T1000 (cell line): ENCODE measurements at places on chromosomes 7 and 10.

DNA sequence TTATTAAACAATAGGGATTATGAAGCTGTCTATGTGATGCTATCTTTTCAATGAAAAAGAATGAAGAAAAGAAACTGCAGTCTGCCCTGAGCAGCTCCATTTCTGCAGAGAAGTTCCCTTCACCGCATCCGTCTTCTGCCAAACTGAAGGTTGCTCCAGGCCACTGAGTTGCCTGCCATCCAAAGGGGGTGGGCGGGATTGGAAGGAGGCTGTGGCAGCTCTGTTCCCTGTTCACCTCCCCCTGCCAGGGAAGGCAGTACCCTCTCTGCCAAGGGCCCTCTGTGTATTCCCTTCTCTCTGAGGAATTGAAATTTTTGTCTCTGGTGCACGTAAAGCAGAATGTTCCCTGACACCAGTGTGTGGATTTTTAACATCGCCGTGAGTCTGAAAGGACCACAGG is 243.1 kb upstream of the GHITM start:
- DNase-seq: no peak

DNA sequence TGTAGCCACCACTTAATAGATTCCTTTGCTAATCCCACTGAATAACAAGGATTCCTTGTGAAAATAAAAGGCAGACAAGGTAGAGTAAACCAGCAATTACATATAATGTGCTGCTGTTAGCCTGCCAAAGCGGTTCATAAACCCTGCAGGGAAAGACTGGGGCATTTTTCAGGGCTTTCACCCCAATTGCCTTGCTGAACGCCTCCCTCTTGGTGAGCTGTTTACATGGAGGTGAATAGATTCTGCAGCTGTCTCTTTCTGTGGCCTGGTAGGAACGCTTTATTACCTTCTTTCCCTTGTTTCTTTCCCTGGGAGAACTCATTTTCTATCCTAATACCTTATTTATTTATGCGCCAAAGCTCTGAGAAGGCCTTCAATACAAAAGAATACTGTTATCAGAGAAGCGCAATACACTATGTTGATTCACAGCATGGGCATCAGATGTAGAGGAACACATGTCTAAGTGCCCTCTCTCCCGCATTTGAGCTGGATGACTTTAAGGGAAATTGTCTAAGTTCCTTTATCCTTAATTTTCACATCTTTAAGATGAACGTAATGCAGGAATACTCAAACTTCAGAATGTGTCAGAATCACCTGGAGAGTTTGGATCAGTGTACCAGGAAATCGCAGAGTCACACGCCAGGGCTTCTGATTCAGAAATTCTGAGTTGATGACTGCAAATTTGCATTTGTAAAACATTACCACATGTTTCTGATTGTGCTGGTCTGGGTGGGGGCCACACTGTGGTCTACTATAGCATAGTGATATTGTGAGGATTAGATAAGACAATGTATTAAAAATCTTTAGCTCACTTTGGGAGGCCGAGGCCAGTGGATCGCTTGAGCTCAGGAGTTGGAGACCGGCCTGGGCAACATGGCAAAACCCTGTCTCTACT is 1203.8 kb downstream of the SORCS3 start:
- DNase-seq: no peak

DNA sequence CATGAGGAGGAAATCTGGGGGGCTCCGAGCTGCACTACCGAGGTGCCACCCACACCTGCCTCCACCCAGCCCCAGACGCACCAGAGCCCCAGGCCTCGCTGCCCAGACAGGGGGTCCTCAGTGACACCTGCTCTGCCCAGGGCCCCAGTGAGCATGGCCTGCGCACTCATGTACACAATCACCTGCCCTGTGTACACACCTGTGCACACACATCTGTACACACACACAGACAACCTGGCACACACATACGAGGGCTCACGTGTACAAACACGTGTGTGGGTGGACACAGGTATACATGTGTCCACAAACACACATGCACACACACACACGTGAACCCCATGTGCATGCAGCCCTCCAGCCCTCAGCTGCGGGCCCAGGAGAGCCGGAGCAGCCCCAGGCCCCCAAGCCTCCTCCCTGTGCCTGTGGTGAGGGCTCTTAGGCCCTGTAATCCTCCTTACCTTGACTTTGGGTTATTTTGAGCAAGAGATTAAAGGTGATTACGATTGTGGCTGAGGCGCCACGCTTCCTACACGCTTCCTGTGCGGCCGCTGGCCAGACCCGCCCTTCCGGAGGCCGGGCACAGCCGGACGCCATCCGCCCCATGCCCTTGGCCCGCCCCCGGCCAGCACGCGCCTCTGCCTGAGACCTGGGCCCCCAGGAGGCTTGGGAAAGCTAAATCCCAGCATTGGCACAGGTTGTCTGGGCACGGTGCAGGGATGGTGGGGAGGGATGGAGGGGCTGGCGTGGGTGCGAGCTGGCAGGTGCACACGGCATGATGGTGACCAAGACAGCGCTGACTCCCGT is 71.9 kb downstream of the ELFN1 start:
- no peak for DNase-seq

- no peak for DNase-seq
These were observed 11.0 kb downstream of the TWIST1 start for GRCh38 chr7:19106241-19107080.

GRCh38 chr10:12710594-12711349 is 290.7 kb downstream of the CCDC3 start:
- DNase-seq: peak; percentile 100

DNA sequence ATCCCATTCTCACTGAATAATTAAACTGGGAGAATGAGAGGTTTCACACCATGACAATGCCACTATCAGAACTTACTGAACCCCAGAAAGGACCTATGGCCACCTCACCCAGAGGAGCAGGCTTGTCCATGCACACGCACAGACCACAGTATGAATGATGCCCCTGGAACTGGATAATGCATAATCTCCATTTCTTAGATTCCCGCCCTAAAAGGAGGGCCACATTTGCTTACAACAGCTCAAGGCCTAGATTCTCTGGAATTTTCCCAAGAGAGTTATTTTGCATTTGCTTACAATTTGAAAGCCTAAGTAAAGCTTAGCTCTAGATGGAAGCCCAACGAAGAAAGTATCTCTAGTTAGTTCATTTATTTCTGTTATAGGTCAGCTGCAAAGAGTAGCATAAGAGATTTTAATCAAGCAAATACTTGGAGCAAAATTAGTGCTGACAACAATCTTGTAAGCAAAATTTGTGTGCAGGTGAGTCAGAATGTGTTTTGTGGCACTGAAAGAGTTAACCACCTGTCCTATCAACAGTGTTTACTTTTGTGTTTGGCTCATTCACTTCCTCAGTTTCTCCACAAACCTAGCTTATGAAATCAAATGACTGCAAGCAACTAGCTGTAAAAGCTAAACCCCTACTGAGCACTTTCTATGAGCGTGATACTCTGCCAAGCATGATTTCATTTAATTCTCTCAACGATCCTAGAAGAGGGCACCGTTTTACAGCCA is 32.1 kb downstream of the ELMO1 start:
- DNase-seq: no peak

- no peak for DNase-seq
These were observed 8.1 kb downstream of the CYP26A1 start for GRCh38 chr10:93081834-93082233.

- no peak for DNase-seq
These were observed 131.4 kb downstream of the PLXDC2 start for GRCh38 chr10:19947656-19948055.

- no peak for DNase-seq
These were observed 5.4 kb downstream of the TFEC start for GRCh38 chr7:116024826-116025809.

DNA sequence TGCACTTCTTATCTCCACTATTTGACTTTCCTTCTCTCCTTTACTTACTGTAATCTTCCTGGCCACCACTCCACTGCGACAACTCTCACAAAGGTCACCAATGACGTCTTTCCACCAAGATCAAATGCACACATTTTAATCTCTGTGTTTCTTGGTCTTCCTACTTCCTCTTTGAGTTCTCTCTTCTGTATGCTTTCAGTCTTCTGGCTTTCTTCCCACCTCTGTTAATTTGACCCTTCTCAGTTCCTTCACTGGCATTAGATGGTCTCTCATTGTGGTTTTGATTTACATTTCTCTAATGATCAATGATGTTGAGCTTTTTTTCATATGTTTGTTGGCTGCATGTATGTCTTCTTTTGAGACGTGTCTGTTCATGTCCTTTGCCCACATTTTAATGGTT is 31.9 kb downstream of the FAM107B start:
- no peak for DNase-seq

DNA sequence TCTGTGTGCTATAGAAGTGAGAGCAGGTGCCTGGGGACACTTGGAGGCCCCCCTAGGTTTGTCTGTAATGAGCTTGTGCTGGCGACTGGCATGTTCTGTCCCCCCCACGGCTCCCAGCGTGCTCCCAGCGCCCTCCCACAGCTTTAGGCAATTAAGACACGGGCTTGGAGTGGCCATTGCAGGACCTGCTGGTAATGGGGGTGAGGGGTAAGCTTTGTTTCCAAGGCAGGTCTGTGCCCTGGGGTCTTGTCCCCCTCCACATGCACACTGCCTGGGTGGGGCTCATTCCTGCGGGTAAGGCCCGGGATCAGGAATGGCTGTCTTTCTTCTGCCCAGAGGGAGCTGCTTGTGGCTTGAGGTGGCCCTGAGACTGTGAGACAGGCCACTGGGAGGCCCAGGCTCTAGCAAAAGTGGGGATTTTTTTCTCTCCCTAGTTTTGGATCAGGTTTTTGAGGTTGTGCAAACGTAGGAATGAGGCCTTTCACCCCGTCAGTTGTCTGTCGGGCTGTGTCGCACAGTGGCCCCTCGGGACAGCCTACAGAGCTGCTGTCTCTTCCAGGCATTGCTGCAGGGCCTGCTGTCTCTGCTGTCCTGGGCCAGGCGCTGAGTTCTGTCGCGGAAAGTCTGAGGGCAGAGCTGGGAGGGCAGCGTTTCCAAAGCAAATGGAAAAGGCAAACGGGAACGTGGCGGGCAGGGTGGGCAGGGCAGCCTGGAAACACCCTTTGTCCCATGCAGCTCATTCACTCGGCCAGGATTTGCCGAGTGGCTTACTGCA is 107.4 kb downstream of the LHPP start:
- DNase-seq: no peak

DNA sequence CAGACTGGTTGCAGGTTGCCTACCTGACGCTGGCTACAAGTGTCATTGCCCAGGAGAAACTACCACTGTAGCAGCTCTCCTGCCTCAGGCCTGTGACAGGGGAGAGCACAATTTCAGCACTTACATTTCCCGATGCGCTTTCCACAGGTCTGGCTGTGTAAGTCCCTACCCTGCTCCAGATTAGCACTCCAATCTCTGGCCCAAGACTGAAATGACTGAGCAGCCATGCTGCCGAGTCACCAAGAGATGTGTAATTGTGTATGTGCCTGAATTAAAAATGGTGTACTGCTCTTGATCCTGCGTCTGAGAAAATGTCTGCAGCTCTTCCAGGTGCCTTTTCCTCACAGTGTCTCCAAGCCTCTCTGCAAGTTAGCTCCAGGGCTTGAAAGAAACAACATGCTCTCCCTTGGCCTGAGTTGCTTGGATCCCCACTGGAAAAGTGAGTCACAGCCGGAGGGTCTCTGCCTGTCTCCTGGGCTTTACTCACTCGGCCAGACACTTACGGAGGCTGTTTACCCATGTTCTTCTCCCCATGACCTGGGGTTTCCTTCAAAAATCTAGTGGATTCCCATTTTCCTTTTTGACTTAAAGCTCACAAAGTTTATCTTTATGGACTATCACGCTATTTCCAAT is 1001.7 kb upstream of the KCND2 start:
- no peak for DNase-seq

DNA sequence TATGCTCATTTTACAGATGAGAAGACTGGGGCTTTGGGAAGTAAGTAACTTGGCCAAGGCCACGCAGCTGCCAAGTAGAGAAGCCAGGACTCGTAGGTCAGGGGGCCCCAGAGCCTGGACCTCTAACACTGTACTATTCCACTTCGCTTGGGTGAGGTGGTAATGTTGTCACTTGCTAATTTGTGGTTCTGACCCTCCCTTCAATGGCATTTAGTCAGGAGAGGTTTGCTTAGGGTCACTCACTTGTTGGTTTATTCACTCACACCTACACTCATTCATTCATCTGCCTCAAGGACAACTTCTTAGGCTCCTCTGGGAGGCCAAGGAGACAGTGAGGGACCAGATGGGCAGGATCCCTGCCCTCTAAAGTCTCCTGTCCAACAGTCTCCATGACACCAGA is 21.3 kb downstream of the BTBD16 start:
- no peak for DNase-seq

GRCh38 chr7:112881-113280 is 79.5 kb upstream of the FAM20C start:
- no peak for DNase-seq

DNA sequence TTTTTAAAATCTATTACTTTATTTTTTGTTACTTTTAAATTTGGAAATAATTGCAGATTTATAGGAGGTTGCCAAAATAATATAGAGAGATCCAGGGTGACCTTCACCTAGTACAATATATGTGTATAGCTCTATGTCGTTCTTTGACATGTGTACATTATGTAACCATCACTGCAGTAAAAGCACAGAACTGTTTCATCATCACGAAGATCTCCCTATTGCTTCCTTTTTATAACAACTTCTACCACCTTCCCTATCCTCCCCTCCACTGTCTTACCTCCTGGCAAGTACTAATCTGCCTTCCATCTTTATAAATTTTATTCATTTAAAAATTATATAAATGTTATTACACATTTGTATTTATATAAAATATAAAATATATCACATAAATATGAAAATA is 251.0 kb downstream of the AUTS2 start:
- DNase-seq: no peak

GRCh38 chr7:48087349-48087748 is 1.7 kb upstream of the UPP1 start:
- DNase-seq: no peak

GRCh38 chr10:13074563-13075451 is 25.2 kb upstream of the OPTN start:
- no peak for DNase-seq

DNA sequence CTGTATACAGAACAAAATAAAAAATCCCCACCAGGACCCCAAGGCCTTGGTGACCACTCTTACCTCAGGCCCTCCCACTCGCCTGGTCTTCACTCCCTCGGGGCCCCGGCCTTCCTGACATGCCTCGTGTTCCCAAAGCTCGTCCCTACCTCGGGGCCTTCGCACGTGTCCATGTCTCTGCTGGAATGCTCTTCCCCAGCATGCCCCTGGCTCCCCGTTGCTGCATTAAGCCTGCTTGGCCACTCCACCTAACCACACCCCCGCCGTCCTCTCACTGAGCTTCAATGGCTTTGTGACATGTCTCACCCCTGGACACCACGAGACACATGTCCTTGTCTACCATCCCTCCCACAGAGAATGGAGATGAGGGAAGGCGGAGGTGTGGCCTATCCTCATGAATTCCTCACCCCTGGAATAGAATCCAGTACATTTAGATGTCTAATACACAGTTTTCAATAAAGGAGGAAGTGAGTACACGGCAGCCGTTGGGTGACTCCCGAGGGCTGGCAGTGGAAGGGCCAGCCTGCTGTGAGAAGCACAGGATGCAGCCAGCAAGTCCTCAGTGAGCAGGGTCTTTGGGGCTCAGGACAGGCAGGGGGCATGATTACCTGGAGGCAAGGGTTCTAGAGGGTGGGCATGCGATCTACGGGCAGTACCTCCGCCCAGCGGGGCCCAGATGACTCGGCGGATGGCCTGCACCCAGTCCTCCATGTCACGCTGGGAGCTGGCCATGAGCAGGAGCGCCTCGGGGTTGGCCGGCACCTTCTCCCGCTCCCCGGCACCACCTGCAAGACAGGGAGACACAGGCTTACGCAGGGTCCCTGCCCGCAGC is 125.7 kb downstream of the ARHGAP22 start:
- DNase-seq: no peak
